ENCODE measurements at places on chromosomes 2 and 18. TPM values are rescaled to one million over a fixed set of nuclear protein-coding genes. Genes with fewer than 3 reads are reported as not detected.

DNA sequence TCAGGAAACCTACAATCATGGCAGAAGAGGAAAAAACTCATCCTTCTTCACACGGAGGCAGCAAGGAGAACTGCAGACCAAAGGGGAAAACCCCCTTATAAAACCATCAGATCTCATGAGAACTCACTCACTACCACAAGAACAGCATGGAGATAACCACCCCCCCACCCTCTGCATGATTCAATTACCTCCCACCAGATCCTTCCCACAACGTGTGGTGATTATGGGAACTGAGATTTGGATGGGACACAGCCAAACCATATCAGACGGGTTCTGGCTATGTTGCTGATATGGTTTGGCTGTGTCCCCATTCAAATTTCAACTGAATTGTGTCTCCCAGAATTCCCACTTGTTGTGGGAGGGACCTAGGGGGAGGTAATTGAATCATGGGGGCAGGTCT lies 28.7 kb upstream of the CCDC150 start:
- H3K4me3 ChIP-seq = no peak overlapping the region
- no peaks in the 10 kb centered on the region for H3K36me3 ChIP-seq
- peaks cover 32% of the 10 kb centered on the region for H3K4me1 ChIP-seq
- peaks cover 2% of the 10 kb centered on the region for H3K27me3 ChIP-seq

The CYS1 gene
- total RNA-seq = 1.7 TPM

- no peak overlapping the region for H3K4me3 ChIP-seq
- H3K27ac ChIP-seq = no peak overlapping the region
- no peaks in the 10 kb centered on the region for H3K36me3 ChIP-seq
- H3K27me3 ChIP-seq = no peaks in the 10 kb centered on the region
- DNase-seq = no peak
These were observed 525.6 kb downstream of the MBD2 start for GRCh38 chr18:53698907-53699306.

The SIX3 gene
- not detected for total RNA-seq

DNA sequence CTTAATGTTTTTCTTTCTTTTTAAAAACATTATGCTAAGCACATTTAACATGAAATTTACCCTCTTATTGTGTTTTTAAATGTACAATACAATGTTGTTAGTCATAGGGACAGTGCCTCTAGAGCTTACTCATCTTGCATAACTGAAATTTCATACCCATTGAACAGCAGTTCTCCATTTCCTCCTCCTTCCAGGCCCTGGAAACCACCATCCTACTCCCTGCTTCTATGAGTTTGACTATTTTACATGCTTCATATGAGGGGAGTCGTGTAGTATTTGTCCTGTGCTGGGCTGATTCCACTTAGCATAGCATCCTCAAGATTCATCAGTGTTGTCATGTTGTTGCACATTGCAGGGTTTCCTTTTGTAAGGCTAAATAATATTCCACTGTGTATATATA lies 92.6 kb downstream of the SPATS2L start:
- peak; percentile 74 for DNase-seq
- no peaks in the 10 kb centered on the region for H3K27me3 ChIP-seq
- H3K36me3 ChIP-seq = peaks cover 73% of the 10 kb centered on the region
- H3K27ac ChIP-seq = peak overlapping the region; percentile 74
- peak overlapping the region; percentile 19 for H3K4me3 ChIP-seq

DNA sequence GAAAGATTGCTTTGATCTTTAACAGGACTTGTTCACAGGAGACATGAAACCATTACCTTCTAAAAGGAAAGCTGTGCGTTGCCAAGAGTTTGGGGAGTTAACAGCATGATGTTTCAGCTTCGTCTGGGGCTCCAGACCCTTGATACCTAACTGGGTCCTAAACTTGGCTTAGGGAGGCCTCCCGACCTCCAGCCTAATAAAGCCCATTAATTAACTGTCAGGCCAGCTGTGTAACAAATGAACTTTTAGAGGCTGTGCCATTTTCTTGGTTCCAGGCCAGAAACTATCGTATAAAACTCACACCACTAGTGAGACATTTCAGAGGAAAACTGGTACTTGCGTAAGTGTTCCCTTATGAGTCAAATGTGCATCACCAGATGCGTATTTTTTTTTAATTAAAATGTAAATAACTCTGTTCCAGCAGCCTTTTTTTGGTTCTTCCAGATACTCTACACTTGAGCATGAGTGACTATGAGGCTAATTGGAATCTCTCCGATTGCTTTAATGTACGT lies 236.5 kb downstream of the BCL2 start:
- no peak overlapping the region for H3K27ac ChIP-seq
- DNase-seq = no peak
- H3K27me3 ChIP-seq = peaks cover 24% of the 10 kb centered on the region

The AMER3 gene
- not detected for total RNA-seq

The METAP1D gene
- total RNA-seq = 5.8 TPM

- no peaks in the 10 kb centered on the region for H3K4me1 ChIP-seq
- peaks cover 7% of the 10 kb centered on the region for H3K36me3 ChIP-seq
- peaks cover 23% of the 10 kb centered on the region for H3K27me3 ChIP-seq
- no peak for DNase-seq
- no peak overlapping the region for H3K4me3 ChIP-seq
These were observed 71.7 kb upstream of the TWIST2 start for GRCh38 chr2:238776003-238776760.

The ABCB11 gene
- total RNA-seq = not detected

DNA sequence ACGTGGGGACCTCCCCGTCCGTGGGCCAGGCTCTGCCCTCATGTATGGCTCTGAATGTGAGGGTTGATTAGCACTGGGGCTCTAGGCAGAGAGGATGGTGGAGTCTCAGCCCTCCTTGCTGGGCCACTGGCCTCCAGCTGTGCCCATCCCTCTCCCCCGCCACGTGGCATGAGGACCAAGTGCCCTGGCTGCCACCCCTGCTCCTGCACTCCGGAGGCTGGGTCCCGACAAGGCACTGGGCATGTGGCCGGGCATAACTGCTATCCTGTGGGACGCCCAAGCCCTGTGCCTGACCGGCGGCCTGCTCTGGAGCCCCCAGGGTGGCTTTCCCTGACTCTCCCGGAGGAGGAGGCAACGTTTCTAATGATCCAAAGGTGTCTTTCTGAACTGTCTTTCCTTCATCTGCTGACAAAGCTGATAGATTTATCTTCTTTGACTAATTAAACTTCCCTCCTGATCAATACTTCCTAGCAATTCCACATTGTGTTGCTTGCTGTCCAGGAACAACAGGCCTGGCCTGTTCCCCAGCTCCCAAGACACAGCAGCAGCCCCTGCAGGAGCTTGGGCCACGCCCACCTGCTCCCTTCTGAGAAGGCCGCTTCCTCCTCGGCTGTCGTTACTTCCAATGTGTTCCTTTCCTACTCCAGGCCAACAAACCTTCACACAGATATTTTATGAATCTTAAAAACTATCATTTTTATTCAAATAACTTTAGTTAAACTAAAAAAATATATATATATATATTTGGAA lies 132.0 kb downstream of the SNTG2 start:
- H3K4me3 ChIP-seq = no peak overlapping the region
- peaks cover 8% of the 10 kb centered on the region for H3K4me1 ChIP-seq
- no peaks in the 10 kb centered on the region for H3K36me3 ChIP-seq
- peaks cover 4% of the 10 kb centered on the region for H3K27me3 ChIP-seq

- no peak overlapping the region for H3K4me3 ChIP-seq
- peaks cover 54% of the 10 kb centered on the region for H3K4me1 ChIP-seq
- no peaks in the 10 kb centered on the region for H3K27me3 ChIP-seq
- peaks cover 19% of the 10 kb centered on the region for H3K36me3 ChIP-seq
These were observed 28.1 kb downstream of the NCKAP1 start for GRCh38 chr2:183010112-183010511.

The ZNF385B gene
- 0.22 TPM for total RNA-seq

DNA sequence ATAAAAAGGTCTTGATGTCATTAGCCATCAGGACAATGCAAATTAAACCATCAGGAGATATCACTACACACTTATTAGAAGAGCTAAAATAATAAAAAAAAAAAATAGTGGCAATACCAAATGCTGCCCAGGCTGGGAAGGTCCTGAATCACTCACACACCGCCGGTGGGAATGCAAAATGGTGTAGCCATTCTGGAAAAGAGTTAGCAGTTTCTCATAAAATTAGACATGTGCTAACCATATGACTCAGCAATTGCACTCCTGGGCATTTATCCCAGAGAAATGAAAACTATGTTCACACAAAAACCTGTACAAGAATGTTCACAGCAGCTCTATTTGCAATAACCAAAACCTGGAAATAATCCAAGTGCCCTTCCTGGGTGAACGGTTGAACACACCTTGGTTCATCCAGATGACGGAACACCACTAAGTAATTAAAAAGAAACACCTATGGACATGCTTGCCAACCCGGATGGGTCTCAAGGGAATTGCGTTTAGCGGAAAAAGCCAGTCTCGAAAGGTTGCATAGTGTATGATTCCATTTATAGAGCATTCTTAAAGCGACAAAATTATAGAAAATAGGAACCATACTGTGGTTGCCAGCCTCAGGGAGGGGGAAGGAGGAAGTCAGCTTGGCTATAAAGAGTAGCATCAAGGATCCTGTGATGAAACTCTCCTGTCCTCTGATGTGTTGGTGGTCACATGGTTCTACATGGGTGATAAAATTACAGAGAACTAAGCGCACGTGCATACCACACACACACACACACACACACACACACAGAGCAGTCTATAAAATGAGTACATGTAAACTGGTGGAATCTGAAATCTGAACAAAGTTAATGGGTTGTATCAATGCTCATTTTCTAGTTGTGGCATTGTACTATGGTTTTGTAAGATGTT lies 4.6 kb downstream of the MBP start:
- no peaks in the 10 kb centered on the region for H3K36me3 ChIP-seq
- peak overlapping the region; percentile 70 for H3K27ac ChIP-seq
- H3K4me3 ChIP-seq = peak overlapping the region; percentile 4
- H3K4me1 ChIP-seq = peaks cover 44% of the 10 kb centered on the region
- H3K27me3 ChIP-seq = peaks cover 9% of the 10 kb centered on the region

The GRHL1 gene
- 0.63 TPM for total RNA-seq

The ZAP70 gene
- not detected for total RNA-seq

DNA sequence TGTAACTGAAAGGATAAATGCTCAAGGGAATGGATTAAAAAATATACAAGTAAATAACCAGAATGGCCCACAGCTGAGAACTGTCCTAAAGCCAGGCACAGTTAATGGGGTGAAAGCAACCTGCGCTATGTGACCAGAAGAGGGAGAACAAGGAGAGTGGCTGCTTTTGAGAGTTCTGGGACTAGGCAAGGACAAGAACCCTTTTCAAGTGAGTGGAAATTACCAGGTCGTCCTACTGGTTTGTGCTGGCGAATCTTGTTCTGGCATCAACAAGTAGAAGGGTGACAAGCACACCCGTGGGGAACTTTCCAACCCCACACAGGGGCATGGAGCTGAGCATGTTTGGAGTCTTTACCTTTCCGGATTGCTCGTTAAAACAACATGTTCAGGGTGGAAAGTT lies 82.8 kb downstream of the TMEM17 start:
- no peak overlapping the region for H3K27ac ChIP-seq
- DNase-seq = peak; percentile 36
- H3K36me3 ChIP-seq = no peaks in the 10 kb centered on the region
- peaks cover 14% of the 10 kb centered on the region for H3K27me3 ChIP-seq
- no peaks in the 10 kb centered on the region for H3K4me1 ChIP-seq
- no peak overlapping the region for H3K4me3 ChIP-seq

The CPLX4 gene
- not detected for total RNA-seq

- H3K27me3 ChIP-seq = peaks cover 10% of the 10 kb centered on the region
- H3K36me3 ChIP-seq = no peaks in the 10 kb centered on the region
- peak; percentile 30 for DNase-seq
- H3K4me1 ChIP-seq = peaks cover 26% of the 10 kb centered on the region
- H3K4me3 ChIP-seq = no peak overlapping the region
These were observed 66.2 kb upstream of the DLX2 start for GRCh38 chr2:172168917-172169346.

DNA sequence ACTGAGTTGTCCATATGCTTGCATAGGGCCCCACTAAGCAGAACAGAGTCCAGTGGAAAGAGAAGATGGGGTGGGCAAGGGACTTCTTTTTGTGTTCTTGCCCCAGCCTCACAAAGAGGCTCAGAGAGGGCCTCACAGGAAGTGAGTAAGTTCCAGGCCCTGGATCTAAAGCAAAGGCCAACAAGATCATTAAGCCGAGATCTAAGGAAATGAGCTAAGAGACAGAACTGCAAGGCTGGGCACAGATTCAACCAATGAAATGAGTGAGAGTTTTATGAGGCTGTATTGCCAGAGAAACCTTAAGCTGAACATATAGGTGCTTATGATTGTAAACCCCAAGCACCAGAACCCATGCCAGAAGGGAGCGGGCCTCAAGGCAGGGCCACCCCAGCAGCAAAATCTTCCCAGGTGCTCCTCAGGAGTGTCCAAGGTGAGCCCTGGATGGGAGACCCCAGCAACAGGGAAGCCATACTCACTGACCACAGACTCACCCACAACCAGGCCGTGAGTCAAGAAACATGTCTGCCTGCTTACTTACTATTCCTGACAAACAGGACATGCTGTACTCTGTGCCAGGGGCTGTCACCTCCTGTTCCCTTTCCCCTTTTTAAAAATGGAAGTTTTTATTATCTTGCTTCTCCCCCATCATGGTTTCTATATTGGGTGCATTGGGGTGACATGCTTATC lies 40.2 kb downstream of the SLC14A1 start:
- peaks cover 52% of the 10 kb centered on the region for H3K4me1 ChIP-seq
- no peak overlapping the region for H3K4me3 ChIP-seq

GRCh38 chr2:118493213-118493612 lies 354.2 kb downstream of the EN1 start:
- H3K27me3 ChIP-seq = peaks cover 7% of the 10 kb centered on the region
- DNase-seq = no peak
- H3K4me1 ChIP-seq = no peaks in the 10 kb centered on the region
- no peak overlapping the region for H3K27ac ChIP-seq

DNA sequence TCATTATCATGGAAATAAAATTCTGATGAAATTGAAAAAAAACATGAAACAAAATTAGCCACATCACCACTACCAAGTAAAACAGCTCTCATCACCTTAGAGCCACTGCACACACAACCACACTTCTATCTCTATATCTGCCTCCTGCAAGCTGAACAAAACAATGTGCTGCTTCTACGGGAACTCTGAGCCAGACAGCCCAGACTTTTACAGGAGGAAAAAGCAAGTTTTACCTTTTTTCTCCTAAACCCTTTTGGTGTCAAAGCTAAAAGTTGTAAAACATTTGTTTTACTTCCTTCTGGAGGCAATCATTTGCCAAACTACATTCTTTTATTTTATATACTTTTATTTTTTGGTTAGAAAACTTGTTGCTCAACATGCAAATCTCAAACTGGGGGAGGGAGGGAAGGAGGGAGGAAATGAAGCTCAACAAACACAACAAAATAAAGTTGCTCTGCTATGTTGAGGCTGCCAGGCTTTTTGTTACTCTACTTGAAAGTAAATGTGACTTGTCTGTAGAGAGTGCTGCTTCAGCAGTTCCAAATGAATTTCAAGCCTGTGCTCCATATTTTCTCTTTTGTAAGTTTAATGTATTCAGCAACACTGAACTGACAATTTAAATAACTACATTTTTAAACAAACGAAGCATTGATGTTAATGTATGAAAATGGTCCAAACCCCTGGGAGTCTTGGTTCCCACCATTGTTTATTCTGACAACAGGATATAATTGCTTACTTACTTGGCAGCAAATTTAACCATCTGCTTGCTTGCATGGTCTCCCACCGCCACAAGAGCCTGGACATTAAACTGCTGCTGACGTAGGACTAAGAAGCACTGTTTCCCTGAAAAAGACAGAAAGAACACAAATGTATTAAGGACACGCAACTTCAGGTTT lies 24.5 kb downstream of the DARS1 start:
- no peak for DNase-seq
- H3K4me3 ChIP-seq = no peak overlapping the region
- H3K4me1 ChIP-seq = peaks cover 13% of the 10 kb centered on the region
- peaks cover 13% of the 10 kb centered on the region for H3K36me3 ChIP-seq
- peak overlapping the region; percentile 36 for H3K27ac ChIP-seq

The TUBA3D gene
- not detected for total RNA-seq

All from HFFc6 (cell line).